LNCaP clone FGC (cell line): ENCODE measurements at places on chromosomes 3 and 15.

DNA sequence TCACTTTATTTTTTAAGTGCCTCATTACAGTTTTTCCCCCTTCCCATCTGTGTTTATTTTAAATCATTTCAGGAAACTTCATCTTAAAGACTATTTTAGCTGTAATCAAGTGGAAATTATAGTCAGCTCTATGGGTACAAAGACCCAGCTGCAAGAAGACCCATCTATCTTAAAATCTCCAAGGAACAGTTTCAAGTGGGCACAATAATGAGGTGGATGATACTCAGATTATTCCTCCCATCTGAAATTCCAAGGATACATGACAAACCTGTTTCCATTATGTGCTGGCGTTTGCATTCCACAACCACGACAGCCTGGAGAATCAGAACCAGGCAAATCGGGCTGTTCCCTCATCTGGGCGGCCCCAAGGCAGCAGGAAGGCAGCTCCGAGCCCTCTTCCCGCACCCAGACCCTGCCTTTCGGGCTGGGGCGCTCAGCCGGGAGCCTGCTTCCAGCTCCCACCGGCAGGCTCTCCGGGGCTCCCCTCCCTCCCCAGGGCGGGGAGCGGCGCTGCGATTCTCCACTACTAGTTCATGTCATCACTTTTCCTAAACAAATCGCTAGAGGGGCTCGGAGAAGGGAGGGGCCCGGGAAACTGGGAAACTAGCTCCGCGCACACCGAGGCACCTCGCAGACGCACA, at the start of gene MGLL:
MGLL (minus strand) TSS at position 475 of the 641 bp plus-strand sequence; CDS start at position 278, 197 bp downstream.
- DNase-seq = no peak

DNA sequence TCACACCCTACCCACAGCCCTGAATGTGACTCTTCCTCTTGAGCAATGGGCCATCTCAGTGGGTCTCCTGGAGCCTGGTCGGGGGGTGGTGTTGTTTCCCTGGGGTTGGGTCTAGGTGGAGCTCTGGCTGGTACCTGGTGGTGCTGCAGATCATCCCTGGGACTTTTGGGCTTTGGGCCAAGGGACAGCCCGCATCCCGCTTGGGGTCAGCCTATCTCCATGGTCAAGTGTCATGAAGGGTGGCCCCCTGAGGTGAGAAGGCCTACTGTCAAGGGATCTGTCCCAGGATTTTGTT, 202.0 kb downstream of the UBE3A start:
- no peak for DNase-seq

- DNase-seq = peak; percentile 94
These were observed 168.1 kb downstream of the XXYLT1 start for GRCh38 chr3:195102609-195103467.

GRCh38 chr15:24966364-24967103, 11.7 kb downstream of the SNRPN start:
- DNase-seq = no peak

DNA sequence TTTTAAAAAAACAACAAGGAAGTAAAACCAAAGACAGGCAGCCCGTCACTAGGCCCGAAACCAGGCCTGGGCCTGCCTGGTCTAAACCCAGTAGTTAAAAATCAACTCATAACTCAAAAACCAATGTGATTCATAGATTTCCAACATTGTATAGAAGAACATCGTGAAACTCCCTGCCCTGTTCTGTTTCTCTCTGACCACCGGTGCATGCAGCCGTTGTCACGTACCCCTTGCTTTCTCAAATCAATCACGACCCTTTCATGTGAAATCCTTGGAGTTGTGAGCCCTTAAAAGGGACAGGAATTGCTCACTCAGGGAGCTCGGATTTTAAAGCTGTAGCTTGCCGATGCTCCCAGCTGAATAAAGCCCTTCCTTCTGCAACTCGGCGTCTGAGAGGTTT, 89.5 kb downstream of the DCLK3 start:
- DNase-seq = no peak

GRCh38 chr15:52134502-52135144, 22.0 kb upstream of the BCL2L10 start:
- DNase-seq = no peak

DNA sequence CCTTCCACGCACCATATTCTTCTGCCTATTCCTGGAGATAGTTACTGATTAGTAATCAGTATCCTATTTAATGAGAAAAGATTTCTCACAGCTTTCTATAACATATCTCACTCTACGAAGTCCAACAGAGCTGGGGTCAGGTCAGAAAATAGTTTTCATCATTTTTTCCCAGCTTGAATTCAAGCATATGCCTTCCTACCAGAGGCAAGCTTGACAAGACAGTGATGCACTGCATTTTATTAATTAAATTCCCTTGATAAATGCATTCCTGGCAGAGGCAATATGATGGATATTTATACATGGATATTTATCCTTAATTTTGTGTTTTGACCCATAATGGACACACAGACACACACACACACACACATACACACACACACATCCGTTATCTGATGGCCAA, 961.4 kb downstream of the EPHA3 start:
- DNase-seq = no peak

- DNase-seq = no peak
These were observed 154.4 kb downstream of the OXSM start for GRCh38 chr3:25944329-25944728.

- no peak for DNase-seq
These were observed 150.5 kb upstream of the LPP start for GRCh38 chr3:188003188-188004171.

- no peak for DNase-seq
These were observed 68.8 kb downstream of the DNAJC13 start for GRCh38 chr3:132486099-132486498.

- DNase-seq = no peak
These were observed 246.7 kb downstream of the LPP start for GRCh38 chr3:188400494-188401243.

DNA sequence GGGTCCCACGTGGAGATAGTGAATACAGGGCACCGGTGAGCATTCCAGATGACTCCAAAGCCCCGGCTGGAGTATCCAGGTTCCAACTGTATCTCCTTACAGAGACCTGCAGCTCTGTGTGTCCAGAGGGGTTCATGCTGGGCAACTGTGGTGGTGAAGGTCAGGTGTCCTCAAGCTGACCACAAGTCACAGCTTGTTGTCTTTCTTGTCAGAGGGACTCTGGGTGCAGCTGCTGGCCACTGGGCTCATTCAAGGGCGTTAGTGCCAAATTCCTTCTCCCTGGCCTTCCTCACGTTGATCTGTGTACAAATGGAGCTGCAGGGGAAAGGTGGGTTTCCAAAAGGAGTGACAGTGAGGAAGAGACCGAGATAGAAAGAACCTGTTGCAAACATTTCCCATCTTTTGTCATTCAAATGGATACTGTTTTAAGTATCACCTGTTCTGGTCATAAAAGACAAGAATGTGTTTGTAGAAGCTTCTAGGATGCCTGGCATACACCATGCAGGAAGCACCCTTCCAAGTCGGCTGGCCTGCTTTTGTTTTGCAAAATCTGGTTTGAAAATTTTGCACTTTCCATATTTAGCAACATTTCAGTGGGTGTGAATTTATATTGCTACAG, 52.5 kb downstream of the CEMIP start:
- DNase-seq = no peak

- DNase-seq = no peak
These were observed 21.0 kb upstream of the NFKBIZ start for GRCh38 chr3:101828276-101828675.

- DNase-seq = peak; percentile 95
These were observed at the start of gene ATP6V1A for GRCh38 chr3:113746548-113747282. ATP6V1A (plus strand) TSS chr3:113747035; CDS start chr3:113778754, 31,719 bp downstream.

- DNase-seq = no peak
These were observed 419 bp downstream of the HYKK start for GRCh38 chr15:78507831-78508160.

- DNase-seq = no peak
These were observed 164.2 kb downstream of the ERC2 start for GRCh38 chr3:56304069-56304468.

GRCh38 chr3:29406291-29406832, 125.5 kb downstream of the RBMS3 start:
- no peak for DNase-seq

GRCh38 chr3:121462565-121462964, 83.2 kb downstream of the POLQ start:
- DNase-seq = no peak

DNA sequence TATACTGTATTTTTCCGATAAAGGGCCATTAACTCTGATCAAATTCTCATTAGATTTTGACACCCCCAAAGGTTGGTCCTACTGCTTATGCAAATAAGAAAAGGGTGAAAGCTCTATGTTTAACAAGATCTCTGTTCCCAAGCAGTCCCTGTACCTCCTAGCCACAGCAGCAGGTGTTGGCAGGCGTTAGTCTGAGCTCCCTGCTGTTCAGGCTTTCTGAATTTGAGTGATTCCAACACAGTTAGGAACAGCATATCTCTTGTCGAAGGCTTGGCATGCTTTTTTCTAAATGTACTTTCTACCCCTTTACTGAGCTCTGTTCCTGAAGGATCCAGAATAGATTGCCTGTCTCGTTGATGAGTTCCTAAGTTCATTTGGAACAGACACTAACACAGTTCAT, 42.3 kb downstream of the MITF start:
- DNase-seq = no peak

- DNase-seq = no peak
These were observed 19.9 kb downstream of the C2CD4B start for GRCh38 chr15:62145015-62145735.

DNA sequence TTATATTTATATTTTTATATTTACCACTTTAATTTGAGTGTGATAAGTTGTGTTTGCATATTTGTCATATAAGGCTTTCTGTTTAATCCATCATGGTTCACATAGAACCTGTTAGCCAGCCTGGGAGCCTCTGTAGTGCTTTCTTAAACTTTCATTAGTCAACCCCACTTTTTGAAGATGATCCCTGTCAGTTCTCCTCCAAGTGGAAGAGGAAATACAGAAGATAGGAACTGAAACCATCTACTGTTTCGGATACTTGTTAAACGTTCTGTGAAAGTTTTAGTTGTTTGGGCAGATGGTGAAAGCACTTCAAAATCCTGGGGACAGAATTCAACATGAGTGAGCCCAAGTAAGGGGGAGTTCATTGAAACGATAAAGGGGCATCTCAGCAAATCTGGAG, 4.6 kb upstream of the SAMMSON start:
- DNase-seq = no peak

GRCh38 chr3:30795176-30795575, 99.3 kb downstream of the GADL1 start:
- DNase-seq = no peak

DNA sequence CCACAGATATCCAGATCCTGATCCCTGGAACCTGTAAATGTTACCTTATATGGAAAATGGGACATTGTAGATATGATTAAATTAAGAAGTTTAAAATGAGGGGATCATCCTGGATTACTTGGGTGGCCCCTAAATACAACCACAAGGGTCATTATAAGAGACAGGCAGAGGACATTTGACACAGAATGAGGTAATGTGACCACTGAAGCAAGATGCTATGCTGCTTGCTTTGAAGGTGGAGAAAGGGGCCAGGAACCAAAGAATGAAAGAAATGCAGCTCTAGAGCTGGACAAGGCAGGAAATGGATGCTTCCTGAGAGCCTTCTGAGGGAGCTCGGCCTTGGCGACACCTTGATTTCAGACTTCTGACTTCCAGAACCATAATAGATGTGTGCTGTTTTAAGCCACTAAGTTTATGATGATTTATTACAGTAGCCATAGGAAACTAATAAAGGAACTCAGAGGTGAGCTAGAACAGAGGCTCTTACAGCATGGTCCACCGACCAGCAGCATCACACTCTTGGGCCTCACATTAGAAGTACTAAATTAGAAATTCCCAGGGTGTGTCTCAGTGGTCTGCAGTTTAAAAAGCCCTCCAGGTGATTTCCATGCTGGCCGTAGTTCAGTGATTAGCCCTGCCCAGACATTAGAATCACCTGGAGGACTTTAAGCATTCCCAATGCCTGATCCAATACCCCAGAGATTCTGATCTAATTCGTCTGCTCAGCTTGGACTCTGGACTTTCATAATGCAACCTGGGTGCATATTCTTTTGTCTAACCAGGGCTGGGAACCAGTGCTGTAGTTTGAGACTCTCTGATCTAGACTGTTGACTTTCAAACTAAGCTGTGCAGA, 7.5 kb downstream of the COLQ start:
- DNase-seq = no peak

DNA sequence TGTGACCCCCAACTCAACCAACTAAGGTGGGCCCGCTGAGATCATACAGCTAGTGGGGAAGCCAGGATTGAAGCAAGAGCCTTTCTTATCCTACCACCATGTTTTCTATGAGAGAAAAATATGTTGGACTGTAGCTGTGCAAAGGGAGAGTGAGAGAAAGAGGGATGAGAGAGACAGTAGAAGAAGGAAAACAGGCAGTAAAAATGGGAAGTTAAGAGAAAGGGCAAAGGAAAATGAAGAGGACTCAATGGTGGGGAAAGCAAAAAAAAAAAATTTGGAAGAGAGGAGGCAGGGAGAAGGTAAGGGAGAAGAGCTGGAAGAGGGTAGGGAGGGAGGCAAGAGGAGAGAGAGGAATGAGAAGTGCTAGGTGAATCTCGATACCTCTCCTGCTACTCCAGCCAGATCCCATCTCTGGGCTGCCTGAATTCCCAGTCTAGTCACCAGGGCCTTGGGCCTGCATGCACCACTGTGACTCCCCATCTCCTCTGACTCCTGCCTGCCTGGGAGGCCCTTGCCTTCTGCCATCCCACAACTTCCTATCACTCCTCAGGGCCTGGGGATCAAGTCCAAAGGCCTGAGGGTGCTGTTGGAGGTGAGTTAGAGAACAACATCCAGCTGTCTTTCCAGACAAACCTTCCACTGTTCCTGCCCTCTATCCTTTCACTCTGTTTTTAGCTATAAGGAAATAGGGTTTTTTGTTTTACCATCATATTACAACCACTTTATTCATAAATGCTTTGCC, 15.7 kb downstream of the FAM81A start:
- no peak for DNase-seq

- DNase-seq = no peak
These were observed 75.4 kb downstream of the CDC25A start for GRCh38 chr3:48112813-48113212.

DNA sequence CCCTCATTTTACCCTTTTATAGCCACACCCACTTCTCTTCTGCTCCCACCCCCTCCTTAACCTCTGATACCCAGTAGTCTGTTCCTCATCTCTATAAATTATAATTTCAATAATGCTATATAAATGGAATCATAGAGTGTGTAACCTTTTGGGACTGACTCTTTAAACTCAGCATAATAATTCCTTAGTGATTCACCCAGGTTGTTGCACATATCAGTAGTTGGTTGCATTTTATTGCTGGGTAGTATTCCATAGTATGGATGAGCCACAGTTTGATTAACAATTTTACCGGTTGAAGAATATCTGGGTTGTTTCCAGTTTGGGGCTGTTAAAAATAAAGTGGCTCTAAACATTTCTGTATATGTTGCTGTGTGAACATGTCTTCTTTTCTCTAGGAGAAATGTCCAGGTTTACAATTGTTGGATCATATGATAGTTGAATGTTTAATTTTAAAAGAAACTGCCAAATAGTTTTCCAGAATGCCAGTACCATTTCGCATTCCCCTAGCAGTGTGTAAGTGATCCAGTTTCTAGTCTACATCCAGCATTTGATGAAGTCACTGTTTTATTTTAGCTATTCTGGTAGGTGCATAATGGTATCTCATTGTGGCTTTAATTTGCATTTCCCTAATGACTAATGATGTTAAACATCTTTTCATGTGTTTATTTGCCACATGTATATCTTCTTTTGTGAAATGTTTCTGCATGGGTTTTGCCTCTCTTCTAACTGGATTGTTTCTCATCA, 68.5 kb downstream of the VPS8 start:
- DNase-seq = no peak
